ENCODE measurements at places on chromosomes 7 and 10.

DNA sequence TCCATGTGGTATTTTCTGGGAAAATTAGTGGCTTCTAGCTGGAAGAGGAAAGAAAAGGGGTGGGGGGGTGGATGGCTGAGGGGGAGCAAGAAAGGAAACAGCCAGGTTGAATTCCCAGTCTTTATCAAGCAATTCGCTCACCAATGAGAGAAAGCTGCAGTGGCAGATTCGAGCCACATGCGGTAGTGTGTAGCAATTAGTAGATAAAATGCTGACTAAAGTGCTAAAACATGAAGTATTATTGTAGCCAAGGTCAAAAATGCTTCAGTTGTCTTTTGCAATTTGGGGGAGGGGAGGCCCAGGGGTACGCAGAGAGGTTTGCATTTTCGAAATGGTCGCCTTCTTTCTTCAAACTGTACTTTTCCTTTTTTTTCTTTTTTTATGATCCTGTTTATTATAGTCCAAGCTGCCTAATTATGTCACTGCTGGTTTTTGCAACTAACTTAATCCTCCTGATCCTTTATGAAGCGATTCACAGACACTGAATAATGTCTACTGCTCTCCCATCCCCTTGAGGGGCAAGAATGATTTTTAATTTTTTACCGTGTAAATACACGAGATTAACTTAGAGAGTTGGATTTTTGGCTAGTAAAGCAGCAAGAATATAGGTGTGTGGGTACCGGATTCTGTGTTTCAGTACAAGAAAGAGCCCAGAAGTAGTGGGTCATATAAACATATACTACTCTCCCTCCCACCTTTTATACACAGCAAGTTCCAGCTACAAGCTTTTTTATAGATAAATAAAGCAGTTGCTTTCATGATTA is 3.6 kb upstream of the ARID5B start:
- no peak for DNase-seq

DNA sequence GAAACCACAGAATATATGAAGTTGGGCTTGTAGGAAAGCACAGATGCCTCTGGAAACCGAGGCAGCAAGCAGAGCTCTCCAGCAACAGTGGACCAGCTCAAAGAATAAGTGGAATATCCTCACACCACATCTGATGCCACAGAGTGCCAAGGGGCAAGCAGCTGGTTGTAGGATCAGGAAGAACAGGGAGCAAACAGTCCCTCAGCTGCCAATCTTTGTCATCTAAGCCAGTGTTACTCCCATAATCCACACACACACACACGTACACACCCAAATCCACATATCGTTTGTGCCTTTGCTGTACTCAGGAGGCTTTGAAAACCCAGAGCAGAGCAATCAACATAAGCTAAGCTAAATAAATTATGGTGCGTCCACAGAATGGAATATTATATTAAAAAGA is 20.7 kb upstream of the SEC24C start:
- no peak for DNase-seq

- no peak for DNase-seq
Measured at GRCh38 chr7:101096331-101096956, 11.2 kb downstream of the TRIM56 start.

GRCh38 chr7:84701524-84702306 is 485.1 kb downstream of the SEMA3D start:
- DNase-seq: peak; percentile 98

GRCh38 chr10:79372871-79373270 is 25.6 kb downstream of the PPIF start:
- DNase-seq: no peak

GRCh38 chr10:123863721-123864482 is 27.7 kb downstream of the CPXM2 start:
- no peak for DNase-seq

- peak; percentile 86 for DNase-seq
Measured at GRCh38 chr7:101402081-101402779, 39.6 kb downstream of the COL26A1 start.

GRCh38 chr10:77016278-77016815 is 621.3 kb downstream of the KCNMA1 start:
- no peak for DNase-seq

GRCh38 chr7:25812086-25812850 is 339.7 kb upstream of the NFE2L3 start:
- no peak for DNase-seq

Measured in retinal pigment epithelial cell (primary cell).